ENCODE measurements at places on chromosomes 1 and 21.

GRCh38 chr1:159908031-159908940 lies 8.3 kb upstream of the CFAP45 start:
- DNase-seq = no peak

DNA sequence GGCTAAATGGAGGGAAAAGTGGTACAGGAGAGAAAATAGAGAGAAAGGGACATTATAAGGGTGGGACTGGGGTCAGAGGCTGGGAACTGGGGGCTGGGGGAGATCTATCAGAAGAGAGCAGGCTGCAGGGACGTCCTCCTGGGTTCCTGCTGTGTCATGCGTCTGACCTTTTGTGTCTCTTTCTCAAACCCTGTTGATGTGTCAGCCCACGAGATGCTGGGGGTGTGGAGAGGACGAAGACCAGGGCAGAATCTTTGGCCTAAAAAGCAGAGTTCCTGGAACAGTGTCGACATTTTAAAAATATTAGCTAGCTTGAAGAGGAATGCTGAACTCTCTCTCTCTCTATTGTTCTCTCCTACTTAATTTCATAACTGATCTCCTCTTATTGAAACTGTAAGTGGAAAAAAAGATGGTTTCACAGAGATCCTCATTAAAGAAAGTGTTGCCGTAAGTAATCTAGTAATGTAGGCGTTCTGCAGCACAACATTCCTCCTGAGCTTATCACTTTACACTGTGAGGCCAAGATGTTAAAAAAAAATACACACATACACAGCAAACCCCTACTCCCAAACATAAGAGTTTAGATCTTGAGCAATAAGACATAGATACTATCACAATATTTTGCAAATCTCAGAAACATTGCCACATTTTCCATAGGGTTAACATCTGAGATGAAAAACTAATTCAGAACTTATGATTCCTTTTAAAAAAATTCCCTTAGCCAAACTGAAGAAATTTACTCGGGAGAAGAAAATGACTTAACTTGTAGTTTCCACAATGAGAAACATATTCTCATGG lies 52.6 kb downstream of the RUNX1 start:
- no peak for DNase-seq

- DNase-seq = no peak
Observed at GRCh38 chr1:53195246-53196016, 1.2 kb upstream of the CPT2 start.

GRCh38 chr1:21261551-21262292 lies 28.5 kb downstream of the ECE1 start:
- no peak for DNase-seq

DNA sequence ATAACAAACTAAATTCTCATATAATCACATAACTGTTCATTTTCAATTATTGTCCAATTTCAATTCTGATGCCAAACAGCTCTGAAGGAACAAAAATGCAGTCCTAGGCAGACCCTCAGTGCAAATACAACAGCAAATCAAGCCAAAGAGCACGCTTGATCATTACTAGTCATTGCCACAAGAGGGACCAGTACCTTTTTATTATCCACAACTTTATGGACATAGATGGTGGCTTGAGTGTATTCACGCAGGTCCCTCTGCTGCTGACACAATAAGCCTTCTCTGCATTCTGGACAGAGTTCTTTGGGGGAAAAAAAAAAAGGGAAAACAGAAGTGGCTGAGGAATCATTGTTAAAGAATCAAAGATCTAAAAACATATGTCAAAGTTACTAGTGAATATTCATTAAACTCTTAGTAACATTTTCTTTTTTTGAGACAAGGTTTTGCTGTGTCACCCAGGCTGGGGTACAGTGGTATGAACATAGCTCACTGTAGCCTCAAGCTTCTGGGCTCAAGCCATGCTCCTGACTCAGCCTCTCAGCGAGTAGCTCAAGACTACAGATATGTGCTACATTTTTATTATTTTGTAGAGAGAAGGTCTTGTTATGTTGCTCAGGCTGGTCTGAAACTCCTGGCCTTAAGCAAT lies 34.3 kb upstream of the RAP1GAP start:
- no peak for DNase-seq
